IMR-90 (cell line): ENCODE measurements at places on chromosomes 4 and X. TPM values are rescaled to one million over a fixed set of nuclear protein-coding genes. Genes with fewer than 3 reads are reported as not detected.

TBC1D14 gene
- 40.7 and 48.9 TPM in 2 replicates for total RNA-seq

ARR3 gene
- not detected in 2 replicates for total RNA-seq

ARHGAP36 gene
- total RNA-seq = not detected in 2 replicates

COL4A5 gene
- 15.0 and 16.3 TPM in 2 replicates for total RNA-seq

LONRF3 gene
- not detected in 2 replicates for total RNA-seq

PRDM8 gene
- 5.0 and 5.7 TPM in 2 replicates for total RNA-seq

ARHGAP24 gene
- 21.9 and 24.0 TPM in 2 replicates for total RNA-seq

HSFX4 gene
- total RNA-seq = not detected in 2 replicates

MAOB gene
- 0.28 and 0.36 TPM in 2 replicates for total RNA-seq
